ENCODE measurements at places on chromosomes 13 and 19.

- DNase-seq, result no peak
Measured at GRCh38 chr13:77345150-77345780, 18.4 kb upstream of the MYCBP2 start.

GRCh38 chr13:37645181-37645740 lies 46.7 kb upstream of the POSTN start:
- no peak for DNase-seq

DNA sequence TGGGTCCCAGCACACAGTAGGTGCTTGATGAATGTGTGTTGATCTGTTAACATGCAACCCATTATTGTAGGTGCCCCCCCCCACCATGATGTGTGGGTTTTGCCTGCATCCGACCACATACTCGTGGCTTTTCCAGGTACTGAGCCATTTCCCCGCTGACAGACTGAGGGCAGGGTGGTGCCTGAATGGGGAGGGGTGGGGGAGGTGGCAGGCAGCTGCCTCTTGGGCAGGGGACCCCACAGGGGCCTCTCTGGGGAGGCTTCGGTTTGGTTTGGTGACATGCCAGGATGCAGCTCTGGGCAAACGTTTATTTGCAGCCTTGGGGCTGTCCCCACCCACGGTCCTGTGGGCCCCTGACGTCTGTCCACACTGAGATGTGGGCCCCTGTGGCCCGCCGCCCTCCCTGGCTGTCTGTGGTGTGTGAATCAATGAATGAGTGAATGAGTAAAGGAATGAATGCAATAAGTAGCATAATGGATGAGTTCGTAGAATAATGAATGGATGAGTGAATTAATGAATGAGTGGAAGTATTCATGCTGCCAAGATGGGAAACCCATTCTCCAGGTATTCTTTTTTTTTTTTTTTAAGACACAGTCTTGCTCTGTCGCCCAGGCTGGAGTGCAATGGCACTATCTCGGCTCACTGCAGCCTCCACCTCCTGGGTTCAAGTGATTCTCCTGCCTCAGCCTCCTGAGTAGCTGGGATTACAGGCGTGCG lies 9.0 kb upstream of the JUND start:
- DNase-seq, result no peak

DNA sequence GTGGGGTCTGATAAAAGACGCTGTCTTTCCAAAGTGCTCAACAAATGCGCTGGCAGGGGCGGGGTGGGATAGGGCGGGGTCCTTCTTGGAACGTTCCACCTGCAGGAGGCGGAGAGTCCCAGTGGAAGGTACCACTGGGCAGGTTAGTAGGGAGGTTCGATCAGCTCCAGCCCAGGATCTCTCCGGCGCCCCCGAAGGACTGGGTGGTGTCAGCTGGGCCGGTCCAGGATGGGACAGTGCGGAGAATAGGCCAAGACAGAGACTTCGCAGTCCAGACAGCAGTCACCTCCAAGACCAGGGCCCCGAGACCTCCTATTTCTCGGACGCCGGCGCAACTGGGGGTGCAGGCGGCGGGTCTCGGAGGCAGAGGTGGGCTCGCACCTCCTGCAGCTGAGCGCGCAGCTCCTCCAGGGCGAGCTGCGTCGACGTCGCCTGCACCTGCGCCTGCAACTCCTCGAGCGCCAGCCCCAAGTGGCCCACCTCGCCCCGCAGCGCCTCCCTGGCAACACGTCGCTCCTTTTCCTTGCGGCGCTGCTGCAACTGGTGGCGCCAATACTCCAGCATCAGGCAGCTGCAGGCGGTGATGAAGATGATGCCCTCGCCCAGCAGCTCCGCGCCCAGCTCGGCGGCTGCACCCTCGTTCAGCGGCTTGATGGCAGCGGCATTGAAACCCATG lies 21.6 kb downstream of the VASP start:
- DNase-seq, result no peak

GRCh38 chr19:29660835-29661234 lies 4.4 kb upstream of the PLEKHF1 start:
- no peak for DNase-seq

All from suprapubic skin (tissue), 4 donors.